T-helper 17 cell (primary cell): ENCODE measurements at places on chromosomes 7 and 10.

GRCh38 chr7:85695533-85695932 lies 508.7 kb upstream of the SEMA3D start:
- DNase-seq: no peak

DNA sequence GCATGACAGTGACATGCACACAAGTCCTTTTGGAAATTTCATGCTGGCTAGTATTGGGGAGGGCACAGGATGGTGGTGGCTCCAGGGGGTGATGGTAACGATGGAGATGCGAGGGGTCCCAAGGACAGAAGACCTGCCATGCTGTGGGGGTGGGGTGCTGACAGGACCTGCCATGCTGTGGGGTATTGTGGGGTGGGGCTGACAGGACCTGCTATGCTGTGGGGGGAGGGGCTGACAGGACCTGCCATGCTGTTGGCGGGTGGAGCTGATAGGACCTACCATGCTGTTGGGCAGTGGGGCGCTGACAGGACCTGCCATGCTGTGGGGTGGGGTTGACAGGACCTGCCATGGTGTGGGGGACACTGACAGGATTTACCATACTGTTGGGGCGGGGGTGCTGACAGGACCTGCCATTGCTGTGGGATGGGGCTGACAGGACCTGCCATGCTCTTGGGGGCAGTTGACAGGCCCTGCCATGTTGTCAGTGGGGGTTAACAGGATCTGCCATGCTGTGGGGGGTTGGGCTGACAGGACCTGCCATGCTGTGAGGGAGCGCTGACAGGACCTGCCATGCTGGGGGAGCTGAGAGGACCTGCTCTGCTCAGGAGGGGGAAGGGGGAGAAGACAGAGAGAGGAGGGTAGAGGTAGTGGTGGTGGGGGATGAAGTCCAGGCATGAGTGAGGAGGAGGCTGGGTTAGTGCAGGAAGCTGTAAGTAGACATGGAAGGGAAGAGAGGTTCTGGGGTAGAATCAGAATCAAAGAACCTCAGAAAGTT lies 36.2 kb upstream of the RET start:
- no peak for DNase-seq

- no peak for DNase-seq
Measured at GRCh38 chr7:37505750-37506353, 57.2 kb upstream of the ELMO1 start.

- DNase-seq: no peak
Measured at GRCh38 chr7:87505557-87506245, 30.2 kb upstream of the ABCB4 start.

- DNase-seq: no peak
Measured at GRCh38 chr10:71125749-71126107, 86.6 kb upstream of the UNC5B start.

- DNase-seq: no peak
Measured at GRCh38 chr7:37920849-37921805, 687 bp downstream of the EPDR1 start.

- no peak for DNase-seq
Measured at GRCh38 chr10:66931949-66932343, 6.1 kb downstream of the LRRTM3 start.

DNA sequence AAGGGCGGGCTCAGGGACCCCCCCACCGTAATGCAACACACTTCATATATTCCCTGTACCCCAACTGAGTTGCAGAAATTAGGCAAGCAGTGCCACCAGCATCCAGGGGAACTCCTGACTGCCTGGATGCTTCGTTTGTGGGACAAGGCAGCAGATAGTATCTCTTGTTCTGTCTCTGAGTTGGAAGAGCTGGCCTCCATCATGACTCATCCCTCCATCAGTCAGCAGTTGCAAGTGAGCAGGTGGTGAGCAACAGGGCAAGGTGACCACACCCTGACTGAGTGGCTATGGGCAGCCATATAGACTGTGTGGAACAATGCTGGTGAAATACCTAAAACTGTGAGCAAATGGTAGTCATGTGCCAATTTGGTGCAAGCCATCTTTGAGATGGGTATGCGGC lies 22.8 kb upstream of the ADAMTS14 start:
- no peak for DNase-seq

DNA sequence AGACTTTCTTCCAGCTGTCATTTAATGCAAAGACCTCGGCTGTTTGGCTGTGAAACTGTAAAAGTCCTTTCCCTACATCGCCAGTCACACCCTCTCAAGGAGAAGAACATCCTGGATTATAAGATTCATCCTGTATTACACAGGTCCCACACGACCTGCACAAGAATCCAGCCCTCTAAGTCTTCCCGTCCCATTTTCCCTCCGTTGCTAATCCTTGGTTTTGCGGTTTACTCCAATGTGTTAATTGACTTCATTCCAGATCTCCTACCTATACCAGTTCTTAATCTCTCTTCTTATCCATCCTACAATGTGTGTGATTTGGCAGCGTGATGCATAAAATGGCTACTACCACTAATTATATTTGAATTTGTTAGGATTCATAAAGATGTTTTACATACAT lies 110.4 kb downstream of the COL28A1 start:
- no peak for DNase-seq

DNA sequence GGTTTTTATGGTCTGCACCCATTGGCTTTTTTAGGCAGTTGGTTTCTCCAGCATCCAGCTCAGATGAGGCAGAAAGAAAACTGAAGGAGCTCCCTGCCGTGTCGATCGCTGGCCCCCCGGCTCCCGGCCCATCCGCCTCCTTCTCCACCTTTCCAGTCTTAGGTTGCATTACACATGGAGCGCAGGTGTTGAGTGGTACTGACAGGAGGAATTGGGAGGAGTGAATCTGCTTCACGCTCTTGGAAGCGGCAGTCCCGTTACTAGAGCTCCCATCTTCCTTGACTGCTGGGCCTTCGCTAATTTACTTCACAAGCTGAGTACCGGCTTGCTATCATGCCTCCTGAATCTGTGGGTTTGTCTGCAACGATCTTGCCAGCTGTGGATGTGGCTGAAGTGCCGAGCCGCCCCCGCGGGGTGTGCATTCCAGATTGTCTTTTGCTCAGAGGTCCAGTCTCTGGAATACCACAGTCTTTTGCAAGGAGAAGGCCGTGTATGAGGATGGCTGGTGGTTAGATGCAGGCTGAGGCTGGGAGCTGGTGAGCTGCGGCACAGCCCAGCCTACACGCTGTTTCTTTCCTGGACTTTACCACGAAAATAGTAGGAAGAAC lies 17.1 kb downstream of the IQCE start:
- no peak for DNase-seq

GRCh38 chr10:35890676-35891495 lies 248.8 kb upstream of the FZD8 start:
- DNase-seq: no peak

- DNase-seq: no peak
Measured at GRCh38 chr10:98055841-98056516, 25.6 kb upstream of the CRTAC1 start.

DNA sequence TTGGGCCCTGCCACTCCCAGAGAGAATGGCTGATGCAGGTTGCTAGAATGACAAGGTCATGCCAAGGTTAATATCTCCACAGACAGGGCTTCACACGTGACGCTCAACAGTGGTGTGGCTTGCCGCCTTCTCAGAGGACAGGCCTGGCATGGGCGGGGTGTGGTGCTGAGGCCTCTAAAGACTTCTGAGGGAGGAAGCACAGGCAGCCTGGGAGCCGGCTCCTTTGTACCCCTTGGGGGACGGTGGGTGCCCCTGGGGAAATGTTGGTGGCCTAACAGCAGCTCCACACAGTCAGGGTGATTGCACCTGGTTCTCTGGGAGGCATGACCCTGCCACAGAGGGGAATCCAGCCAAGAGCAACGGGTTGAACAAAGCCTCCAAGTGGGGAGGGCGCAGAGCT lies 115.1 kb downstream of the PKD1L1 start:
- DNase-seq: no peak

DNA sequence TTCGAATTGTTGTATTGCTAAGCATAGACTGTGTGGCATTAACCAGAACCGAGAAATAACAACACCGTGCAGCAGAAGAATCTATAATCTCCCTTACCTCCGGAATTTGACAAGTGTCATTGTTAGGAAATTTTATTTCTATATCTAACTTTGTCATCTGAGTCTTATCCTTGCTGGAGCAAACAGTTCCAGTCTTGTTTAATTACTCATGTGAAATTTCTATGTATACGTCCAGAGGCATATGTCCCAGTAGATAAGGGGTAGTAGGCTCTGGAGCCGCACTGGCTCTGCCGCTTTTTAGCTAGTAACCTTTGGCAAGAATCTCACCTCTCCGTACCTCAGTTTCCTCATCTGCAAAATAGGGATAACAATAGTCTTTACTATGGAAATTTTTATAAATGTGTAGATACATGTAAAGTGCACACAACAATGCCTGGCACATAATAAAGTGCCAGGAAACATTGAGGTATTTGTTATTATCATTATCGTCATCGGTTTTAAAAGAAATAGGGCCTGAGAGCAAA lies 228.6 kb downstream of the VTI1A start:
- DNase-seq: no peak

DNA sequence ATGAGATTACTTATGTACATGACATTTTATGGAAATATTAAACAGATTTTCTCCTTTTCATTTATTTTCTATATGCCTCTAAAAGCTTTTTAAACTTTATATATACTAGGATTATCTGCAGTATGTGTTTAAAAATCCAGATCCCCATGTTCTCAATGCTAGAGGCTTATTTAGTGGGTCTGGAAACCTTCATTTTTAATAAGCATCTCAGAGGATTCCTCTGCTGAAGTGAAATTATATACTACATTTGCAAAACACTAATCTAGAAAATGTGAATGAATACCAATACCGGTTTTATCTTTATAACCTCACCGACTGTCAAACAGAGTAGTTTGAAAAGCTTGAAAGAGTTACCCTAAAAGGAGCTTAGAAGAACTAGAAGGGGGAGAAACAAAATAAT lies 863.8 kb upstream of the ZWINT start:
- DNase-seq: no peak

GRCh38 chr7:36277249-36277542 lies 112.5 kb upstream of the ANLN start:
- no peak for DNase-seq

- no peak for DNase-seq
Measured at GRCh38 chr7:55308186-55308929, 56.8 kb upstream of the LANCL2 start.

DNA sequence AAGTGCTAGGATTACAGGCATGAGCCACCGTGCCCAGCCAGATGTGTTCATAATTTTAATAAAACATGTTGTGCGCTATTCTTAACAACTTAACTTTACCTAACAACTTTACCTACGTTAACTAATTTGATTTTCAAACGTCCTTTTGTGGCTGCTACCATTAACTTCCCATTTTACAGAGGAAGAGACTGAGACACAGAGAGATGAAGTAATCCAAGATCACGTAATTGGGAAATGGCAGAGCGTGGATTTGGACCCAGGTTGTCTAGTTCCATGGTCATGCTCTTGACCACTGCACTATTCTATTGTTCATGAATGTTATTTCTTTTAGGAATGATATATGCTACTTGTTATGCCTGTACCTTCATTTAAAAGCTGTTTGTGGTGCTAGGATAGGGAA lies 80.3 kb upstream of the MTPN start:
- no peak for DNase-seq

DNA sequence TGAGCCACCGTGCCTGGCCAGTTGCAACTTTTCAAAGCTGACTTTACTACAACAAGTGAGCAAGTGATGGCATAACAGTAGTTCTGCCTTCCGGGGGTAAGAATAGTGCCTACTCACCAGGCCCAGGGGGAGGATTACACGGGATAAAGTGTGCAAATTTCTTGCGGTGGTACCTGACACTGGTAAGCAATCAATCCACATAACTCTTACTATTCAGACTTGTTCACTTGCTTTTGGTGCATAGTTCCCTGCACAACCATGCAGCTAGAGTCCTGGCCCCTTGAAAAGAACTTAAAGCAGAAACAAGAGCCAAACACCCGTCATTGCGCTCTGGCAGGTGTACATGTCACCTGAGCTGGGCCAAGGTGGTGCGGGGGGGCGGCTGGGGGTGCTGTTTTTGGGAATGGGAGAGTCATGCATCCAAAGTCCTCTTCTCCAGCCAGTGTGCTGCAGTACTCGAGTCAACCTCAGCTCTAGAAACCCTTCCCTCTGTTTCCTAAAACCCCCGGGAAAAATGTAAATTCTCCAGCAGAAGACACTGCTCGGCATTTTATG lies 5.4 kb upstream of the COBL start:
- DNase-seq: no peak

DNA sequence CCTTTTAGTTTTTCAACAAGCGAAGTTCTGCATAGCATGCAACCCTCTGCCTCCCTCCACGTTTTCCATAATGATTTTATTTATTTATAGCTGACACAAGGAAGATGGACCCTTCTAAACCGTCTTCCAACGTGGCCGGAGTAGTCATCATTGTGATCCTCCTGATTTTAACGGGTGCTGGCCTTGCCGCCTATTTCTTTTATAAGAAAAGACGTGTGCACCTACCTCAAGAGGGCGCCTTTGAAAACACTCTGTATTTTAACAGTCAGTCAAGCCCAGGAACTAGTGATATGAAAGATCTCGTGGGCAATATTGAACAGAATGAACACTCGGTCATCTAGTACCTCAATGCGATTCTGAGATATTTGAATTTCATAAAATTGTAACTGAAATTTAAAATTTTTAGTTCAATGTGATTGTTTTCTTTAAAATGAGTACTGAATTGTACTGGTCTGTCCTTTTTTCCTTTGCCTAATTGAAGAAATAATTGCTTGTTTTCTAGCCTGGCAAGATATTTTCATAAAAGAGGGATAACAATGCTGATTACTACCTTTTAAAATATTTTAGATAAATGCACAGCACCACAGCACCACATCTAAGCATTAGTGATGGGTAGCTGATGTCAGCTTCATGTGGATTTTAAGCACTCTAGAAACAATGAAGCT lies 41.5 kb upstream of the SLC39A12 start:
- no peak for DNase-seq

DNA sequence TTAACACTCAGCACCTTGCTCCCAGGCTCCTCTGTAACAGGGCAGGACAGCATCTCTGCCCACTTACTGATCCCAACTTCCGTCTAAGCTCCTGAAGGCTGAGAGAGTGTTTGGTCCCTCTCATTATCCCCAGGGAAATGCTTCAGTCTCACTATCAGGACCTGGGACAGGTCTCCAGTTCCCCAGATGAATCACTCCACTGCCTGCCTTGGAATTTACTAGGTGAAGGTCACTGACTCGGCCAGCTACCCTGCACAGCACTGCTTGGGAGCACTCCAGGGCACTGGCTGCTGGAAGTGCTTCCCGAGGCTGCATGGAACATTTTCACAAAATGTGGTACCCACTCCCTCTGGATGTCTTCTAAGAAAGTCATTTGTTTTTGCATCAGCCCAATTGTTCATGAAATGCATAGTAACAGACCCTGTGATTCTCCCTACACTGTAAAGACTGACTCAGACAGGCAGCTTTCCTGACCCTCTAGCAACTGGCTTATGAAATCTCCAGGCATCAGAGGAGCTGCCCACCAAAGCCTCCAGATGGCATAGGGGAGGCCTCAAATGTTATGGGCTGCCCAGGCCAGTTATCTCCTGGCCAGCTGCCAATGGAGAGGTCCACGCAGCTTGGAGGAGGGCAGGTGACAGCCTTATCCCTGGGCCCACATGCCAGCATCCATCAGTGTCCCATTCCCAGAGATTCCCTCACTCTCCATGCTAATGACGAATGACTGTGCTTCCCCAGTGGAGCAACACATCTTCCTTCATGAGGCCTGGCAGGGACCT lies 89.1 kb downstream of the GFRA1 start:
- DNase-seq: no peak

GRCh38 chr7:12235970-12236369 lies 24.9 kb downstream of the TMEM106B start:
- no peak for DNase-seq
